Hair follicle dermal papilla cell (primary cell): ENCODE measurements at places on chromosomes 7 and 10. TPM values are rescaled to one million over a fixed set of nuclear protein-coding genes. Genes with fewer than 3 reads are reported as not detected.

HHEX gene
- 0.73 and 1.3 TPM in 2 replicates for total RNA-seq

MMD2 gene
- total RNA-seq: not detected in 2 replicates

CPA2 gene
- total RNA-seq: not detected in 2 replicates

MRLN gene
- total RNA-seq: not detected in 2 replicates

SPDYE5 gene
- 0.12 TPM in 1 of 2 replicates, not detected in the other for total RNA-seq
